ENCODE measurements at places on chromosomes 11 and 22. TPM values are rescaled to one million over a fixed set of nuclear protein-coding genes. Genes with fewer than 3 reads are reported as not detected.

GRCh38 chr11:130674686-130675308 lies 226.4 kb downstream of the ADAMTS15 start:
- no peak for DNase-seq

- no peak for DNase-seq
Measured at GRCh38 chr11:130871616-130872015, 44.7 kb downstream of the SNX19 start.

DNA sequence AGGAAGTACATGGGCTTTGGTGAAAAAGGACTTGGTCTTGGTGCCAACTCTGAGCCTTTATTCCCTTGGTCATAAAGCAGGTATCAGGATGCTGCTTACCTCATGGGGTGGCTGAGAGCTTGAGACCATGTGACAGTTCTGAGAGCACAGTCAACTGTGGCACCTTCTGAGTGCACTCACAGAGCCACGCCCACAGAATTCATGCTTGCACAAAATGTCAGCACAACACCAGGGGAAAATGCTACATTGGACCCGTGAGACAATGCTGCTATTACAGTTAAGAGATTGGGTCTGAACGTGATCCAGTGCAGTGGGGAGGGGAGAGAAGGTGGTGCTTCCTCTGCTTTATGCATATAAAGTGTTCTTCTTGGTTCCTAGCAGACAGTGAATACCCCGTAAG lies 79.5 kb upstream of the SPON1 start:
- no peak for DNase-seq

Gene PRR33
- not detected for total RNA-seq
